ENCODE measurements at places on chromosomes 3 and 15.

GRCh38 chr3:127654374-127654773 is 18.4 kb upstream of the ABTB1 start:
- no peak for DNase-seq

DNA sequence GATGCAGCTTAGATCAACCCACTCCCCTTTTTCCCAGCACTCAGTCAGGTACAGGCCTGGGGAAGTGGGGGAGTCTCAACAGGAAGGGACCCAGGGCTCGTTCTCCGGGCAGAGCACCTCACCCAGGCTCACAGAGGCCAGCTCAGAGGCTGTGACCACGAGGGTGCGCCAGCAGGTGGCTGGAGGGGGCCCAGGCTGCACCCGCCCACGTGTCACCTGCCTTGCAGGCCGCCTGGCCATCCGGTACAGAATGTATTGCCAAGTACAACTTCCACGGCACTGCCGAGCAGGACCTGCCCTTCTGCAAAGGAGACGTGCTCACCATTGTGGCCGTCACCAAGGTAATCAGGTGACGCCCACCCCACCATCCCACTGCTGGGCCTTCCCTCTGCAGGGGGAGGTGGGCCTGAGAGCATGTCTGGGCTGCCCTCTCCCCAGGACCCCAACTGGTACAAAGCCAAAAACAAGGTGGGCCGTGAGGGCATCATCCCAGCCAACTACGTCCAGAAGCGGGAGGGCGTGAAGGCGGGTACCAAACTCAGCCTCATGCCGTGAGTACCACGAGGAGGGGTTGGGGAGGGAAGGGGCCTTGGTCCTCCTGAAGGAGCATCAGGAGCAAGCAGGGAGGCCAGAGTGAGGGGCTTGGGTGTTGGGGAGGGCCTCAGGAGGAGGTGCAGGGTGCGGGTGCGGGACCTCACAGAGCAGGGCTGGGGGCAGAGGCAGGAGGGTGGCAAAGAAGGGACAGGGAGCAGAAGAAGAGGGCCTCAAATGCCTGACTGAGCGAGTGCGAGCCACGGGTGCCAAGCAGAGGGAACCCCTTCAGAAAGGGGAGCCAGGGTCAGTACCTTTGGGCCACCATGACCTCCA is 14.0 kb upstream of the LMAN1L start:
- DNase-seq: no peak

- DNase-seq: no peak
Observed at GRCh38 chr15:47682661-47683060, 34.6 kb upstream of the SEMA6D start.

DNA sequence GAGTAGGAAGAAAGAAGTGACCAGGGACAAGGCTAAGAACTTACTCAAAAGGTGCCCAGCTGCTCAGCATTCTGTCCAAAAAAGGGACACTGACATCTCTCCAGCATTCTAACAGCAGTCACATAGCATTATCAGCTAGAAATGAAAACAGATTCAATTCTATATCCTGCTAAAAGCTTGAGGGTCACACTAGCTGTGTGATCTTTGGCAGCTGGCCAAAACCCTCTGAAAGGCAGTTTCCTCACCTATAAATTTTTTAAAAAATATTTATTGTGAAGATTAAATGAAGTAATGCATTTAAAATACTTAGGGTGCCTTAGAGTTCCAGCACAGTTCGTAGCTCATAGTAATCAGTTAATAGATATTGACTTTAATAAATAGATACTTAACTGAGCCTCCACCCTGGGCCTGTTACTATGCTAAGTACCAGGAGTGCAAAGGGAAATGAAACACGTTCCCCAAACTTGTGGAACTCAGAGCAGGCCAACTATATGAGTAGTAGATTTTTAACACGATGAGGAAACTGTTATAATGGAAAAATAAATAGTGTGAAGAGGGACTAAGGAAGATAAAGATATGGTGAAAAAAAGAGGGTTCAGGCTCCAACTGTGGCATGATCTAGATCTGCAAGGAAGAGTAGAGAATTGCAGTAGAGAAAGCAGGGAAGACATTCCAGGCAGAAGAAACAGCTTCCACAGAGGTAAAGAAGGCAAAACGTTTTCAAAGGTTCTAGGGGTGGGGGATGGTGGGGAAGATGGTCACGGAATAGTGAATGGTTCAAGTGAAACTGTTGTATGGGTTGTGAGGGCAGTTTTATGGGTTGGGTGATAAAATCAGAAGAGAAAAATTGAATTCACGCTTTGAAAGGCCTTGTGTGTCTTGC is 11.4 kb downstream of the CD86 start:
- no peak for DNase-seq

DNA sequence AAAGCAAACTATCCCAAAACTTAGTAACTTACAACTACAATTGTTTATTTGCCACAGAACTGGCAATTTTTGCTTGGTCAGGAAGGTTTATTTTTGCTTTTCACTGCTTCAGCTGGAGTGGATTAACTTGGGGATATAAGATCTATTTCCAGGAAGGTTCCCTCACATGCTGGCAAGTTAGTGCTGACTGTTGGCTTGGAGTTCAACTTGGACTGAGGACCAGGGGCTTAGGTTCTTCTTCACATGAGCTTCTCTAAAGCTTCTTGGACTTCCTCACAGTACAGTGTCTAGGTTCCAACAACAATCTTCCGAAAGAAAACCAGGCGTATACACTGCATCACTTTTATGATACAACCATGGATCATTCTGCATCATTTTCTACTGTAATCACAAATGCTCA is 264.4 kb downstream of the CHL1 start:
- no peak for DNase-seq

GRCh38 chr15:40290918-40291574 is 8.2 kb upstream of the ANKRD63 start:
- peak; percentile 66 for DNase-seq

DNA sequence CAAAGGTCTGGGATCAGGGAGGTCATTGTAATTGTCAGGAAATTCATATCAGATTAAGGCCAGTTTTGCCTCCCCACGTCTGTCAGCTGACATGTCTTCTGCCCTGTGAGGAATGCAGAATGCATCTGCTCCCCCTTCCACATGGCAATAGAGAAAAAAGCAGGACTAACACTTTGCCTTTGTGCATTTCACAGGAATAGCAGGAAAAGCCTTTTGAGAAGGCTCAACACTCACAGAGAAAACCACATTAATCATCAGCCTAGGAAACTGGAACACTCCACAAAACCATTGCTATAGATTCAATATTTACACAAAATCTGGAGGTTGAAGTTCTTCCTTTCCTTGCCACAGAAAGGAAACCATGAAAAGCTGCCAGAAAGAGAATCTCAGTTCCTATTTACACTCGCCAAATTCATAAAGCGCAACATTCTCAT is 165.2 kb upstream of the HES1 start:
- DNase-seq: no peak

DNA sequence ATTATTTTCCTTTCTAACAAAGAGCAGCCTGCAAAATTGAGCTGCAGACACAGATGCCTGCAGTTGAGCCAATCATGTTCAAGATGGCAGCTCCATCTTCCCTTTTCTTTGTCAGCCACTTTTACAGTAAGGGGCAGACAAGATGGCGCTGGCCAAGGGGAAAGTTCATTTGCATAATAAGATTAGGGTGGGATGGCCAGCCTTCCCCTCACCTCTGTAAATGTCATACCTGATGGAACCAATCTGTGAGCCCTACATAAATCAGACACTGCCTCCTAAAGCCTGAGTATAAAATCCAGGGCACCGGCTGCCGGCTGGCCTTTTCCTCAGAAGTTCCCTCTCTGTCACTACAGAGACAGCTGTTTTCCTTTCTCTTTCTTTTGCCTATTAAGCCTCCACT is 15.8 kb downstream of the PATL2 start:
- no peak for DNase-seq

GRCh38 chr3:196292286-196292923 is 4.9 kb upstream of the PCYT1A start:
- no peak for DNase-seq

All from ACHN (cell line).